ENCODE measurements at places on chromosomes 4 and X.

DNA sequence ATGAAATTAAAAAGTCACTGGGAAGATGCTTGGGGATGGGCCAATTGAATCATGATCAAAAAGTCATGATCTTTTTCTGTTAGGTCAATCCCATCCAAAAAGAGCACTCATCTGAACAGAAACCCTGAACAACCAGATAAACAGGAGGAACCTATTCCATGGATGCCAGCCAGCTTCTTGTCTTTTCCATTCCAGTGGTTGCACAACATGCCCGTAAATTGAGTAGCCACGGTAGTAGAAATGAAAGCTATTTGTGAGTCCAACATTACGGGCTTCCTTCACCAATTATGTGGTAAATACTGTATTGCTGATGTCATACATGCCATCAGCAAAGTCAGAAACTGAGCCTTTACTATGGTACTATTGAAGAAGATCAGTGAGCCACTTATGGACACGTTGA lies 982.4 kb upstream of the HS3ST1 start:
- no peak for DNase-seq

- no peak for DNase-seq
These were observed 24.5 kb downstream of the RUFY3 start for GRCh38 chr4:70746179-70746839.

DNA sequence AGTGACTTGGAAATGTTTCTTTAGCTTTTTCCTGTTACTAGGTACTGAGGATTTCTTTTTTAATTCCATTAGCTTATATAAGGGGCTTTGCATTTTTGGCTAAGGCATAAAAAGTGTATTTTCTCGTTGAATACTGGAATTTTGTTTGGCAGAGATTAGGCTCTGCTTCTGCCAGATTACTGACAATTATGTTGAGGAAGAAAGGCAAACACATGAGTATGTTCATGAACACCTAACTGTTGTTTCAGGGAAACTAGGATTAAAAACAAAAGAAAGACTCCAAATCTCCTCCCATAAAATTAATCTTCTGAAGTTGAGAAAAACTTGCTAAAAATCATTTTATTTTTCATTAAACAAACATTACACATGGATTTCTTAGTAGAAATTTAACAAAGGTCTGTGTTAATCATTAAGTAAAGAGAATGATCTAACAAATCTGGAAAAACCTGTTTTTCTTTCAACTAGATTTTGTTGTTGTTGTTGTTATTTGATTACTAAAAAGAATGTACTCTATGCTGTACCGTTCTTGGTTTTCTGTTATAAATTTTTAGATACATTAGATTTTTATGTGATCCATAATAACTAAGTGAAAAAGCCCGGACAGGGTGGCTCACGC lies 43.3 kb upstream of the STAG2 start:
- DNase-seq = no peak

DNA sequence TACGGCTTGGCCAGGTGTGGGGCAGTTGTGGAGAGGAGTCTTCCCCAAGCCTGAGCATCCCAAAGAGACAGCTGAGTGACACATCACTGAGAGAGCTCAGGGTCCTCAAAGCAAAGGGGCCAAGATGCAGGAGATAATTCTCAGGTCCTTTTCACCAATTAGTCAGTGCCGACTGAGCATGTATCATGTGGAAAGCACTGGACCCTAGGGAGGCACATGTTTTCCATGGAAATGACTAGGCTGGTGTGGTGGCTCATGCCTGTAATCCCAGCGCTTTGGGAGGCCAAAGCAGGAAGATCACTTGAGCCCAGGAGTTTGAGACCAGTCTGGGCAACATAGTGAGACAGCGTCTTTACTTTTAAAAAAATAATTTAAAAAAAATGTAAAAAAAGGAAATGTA lies 67.3 kb upstream of the PRPS1 start:
- DNase-seq = no peak

DNA sequence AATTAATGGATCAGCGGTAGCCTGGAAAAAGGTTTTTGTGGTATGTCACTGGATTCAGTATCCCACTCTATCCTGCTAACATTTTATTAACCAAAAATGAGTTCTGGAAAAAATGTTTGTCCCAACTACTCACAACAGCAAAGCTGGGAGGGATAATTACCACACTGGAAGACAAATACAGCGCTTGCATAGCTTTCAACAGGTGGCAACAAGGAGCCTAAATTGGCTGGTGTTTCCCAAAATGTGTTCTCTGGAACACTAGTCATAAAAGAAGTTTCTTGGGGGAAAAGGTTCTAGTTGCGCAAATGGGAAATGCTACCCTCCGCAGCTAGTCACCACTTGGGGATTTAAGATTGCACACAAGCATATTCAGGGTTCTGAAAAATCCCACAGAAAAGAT lies 54.6 kb downstream of the BEND2 start:
- DNase-seq = no peak

DNA sequence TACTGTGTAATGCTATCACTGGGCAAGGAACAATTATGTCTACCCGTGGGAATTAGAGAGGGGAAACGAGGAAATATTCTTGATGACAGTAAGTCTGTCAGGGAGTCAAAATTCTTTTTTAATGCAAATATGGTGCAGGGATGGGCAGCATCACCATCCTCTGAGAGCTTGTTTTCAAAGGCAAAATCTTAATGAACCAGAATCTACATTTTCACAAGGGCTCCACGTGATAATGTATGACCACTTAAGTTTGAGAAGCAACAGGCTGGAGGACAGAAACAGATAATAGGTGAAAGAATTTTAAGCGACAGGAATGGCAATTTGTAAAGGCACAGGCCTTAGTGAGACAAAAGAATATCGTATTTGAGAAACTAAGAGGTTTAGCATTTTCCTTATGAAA lies 63.4 kb downstream of the CLOCK start:
- DNase-seq = no peak

GRCh38 chrX:68490644-68491043 lies 8.2 kb upstream of the YIPF6 start:
- no peak for DNase-seq

- DNase-seq = no peak
These were observed 13.9 kb downstream of the TMSB4X start for GRCh38 chrX:12988797-12989196.

GRCh38 chr4:163747886-163748285 lies 253.4 kb downstream of the TMA16 start:
- no peak for DNase-seq

DNA sequence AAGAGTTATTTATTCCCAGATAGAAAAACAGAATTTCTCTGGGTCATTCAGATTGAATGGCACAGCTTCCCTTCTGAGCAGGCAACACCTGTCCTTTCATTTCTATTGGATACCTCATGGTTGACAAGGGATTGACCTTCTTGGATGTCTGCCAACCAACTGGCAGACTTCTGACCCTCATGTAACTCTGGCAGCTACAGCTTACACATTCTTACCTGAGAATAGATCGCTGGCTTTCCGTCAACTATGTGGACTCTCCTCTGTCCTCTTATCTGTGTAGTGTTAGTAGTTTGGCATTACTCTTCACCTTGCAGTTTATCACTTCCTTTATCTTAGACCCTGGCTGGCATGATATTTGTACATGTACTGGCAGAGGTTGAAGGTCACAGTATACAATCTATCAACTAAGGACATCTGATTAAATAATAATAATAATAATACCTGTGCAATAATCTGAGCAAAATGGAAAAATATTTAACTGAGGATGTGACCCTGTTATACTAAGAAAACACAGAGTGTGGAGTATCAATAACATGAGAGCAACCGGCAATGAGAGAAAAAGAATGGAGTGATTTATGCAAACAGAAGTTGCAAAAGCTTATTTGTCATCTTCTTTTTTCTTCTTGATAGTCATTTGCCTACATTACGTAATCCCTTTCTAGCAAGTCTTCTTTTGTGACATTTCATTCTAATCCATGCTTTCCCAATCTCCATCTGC lies 1118.2 kb downstream of the ARAP2 start:
- DNase-seq = no peak

DNA sequence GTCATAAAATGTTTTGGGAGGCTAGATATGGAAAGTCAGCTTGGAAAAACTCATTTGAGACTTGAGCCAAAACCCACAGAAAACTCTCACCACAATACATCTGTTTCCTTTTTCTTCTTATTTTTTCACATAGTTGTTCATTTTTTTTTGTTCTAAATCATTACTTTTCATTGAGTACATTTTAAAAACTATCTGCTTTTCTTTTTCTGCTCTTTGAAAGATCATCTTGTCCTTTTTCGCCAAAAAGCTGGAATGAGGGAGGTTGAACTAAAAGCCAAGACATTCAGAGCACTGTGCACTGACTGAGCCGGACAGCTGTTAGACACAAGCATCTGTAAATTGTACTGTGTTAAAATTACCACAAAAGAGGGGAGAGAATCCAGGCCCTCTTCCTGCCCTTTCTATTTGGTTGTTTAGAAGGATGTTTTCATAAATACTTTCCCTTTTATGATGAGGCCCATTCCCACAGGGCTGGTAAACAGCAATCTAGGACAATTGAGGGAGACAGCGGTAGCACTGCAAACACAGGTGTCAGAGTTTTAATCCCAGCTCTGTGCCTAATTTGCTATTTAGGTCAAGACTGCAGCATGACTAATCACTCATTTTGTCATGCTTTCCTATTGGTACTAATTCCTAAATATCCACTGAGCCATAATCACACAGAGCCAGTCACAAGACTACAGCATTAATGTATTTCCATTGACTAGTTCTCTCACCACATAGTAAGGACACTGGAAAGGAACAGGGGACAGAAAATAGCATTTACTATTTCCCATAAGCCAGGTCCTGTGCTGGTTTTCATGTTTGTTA lies 7.3 kb upstream of the RNF150 start:
- no peak for DNase-seq

DNA sequence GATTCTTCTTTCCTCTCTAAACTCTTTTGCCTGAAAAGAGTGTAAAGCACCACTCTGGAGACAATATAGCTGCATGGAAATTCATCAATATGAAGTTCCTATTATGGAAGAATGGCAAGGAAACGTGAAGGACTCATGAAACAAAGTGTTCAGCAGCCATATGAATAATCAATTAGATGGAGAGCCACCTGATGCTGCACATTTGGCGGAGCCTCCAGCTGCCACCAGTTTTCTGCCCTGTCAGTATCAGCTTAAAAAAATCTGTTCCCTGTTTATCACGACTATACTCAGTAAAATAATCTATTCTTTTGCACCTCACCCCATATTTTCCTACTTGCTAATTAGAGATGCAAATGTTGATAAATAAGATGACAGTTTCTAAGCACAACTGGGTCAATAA lies 276.0 kb downstream of the UNC5C start:
- no peak for DNase-seq

DNA sequence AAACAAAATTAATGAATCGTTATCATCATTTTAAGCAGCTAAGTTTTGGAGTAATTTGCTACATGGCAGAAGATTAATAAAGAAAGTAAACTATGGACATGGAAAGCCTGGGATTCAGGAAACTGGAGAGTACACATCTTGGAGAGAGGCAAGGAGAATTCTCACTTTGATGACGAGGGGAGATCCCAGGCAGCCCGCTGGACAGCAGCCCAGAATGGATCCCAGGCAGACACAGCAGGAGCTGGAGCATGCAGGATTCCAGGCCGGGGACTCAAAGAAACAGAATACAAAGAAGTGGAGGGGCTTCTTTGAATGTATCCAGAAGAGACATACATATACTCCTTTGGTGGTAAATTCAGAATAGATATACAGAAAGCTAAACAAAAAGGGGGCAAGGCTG lies 118.0 kb upstream of the ATP6AP2 start:
- DNase-seq = no peak

DNA sequence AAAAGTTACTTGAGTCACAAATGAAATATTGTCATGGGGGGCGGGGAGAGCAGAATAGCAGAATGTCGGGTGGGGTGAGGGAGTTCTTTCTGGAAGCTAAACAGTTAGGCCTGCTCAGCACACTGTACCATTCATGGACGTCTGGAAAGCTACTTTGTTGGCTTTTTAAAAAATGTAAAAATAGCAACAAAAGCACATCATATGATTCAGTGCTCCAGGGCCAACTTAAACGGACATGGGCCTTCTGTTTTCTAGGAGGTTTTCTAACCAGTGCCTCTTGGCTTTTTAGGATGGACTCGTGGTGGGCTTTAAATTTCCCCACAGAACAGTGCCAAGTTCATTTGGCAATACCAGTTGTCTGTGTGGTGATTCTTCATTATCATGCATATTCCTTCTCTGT lies 57.4 kb upstream of the CLCN4 start:
- DNase-seq = no peak

DNA sequence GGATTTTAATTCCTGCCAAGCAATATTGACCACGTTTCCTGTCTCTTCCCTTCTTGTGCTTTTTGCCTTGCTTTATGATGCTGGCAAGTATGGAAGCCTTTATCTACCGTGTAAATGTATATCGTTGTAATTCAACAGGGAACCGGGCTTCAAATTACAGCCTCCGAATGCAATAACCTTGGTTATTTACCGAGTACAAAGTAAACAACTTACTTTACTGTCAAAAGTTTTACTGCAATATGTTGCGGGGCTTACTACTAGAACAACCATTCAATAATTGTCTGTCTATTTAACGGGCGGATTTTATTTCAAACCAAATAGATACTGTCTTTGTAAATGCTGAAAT lies 73.1 kb downstream of the PALLD start:
- no peak for DNase-seq

DNA sequence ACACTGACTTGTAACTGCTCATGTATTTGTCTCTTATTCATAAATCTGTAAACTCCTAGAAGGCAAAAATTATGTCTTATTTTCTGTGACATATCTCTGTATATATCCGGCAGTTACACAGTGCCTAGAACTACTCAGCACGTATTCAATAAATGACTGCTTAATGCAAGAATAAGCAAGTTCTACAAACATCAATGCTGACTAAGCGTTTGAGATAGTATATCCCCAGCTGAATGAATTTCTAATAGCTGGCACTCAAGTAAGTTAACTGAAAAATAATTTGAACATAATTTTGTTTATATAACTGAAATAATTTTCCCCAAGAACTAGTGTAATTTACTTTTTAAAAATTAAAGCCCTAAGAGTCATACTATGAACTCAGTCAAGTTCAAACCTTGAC lies 113.7 kb downstream of the ARAP2 start:
- no peak for DNase-seq

DNA sequence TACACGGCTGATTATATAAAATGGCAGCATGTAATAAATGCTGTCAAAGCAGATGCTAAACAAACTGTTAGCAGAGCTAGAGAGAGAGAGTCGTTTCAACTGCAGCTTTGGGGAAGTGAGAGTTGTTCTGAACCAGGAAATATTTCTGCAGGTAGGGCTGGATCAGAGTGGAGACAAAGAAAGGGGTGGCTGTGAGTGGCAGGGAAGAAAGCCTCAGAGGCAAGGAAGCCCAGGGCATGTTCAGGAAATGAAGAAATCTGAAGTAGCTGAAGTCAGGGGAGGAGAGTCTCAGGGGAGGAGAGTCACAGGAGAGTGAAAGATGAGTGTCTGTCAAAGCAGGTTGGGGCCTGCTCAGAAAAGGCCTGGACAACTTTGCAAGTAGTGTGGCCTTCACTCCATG lies 48.4 kb upstream of the RPS6KA3 start:
- DNase-seq = no peak

- DNase-seq = no peak
These were observed 55.1 kb downstream of the HAUS3 start for GRCh38 chr4:2186865-2187172.

DNA sequence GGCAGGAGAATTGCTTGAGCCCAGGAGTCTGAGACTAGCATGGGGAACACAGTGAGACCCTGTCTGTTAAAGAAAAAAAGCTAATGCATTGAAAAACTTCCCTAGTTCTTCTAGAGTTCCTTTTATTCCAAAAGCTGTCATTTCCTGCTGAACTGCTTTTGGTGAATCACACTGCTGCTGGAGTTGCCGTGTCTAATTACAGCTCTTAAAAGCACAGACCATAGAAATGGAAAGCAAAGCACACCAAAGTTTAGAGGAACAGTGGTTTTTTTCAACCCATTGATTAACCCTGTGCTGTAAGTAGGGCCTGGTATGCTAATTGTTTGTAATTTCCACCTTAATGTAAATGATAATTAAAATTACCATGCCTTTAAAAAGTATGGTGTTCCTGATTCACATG lies 52.4 kb downstream of the SEPTIN11 start:
- no peak for DNase-seq
